HEK293T (cell line): ENCODE measurements at places on chromosomes 6 and 20.

DNA sequence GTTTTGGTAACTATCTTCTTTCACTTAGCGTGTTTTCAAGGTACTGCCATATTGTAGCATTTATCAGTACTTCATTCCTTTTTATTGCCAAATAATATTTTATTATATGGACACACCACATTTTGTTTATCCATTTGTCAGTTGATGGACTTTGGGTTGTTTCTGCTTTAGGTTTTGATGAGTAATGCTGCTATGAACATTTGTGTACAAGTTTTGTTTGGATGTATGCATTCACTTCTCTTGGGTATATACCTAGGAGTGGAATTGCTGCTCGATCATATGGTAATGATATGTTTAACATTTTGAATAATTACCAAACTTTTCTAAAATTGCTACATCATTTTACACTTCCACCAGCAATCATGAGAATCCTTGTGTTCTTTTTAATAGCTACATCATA, 6.4 kb upstream of the SLC22A7 start:
- no peak for DNase-seq

GRCh38 chr6:125363824-125364165, 62.0 kb upstream of the HDDC2 start:
- DNase-seq, result no peak

DNA sequence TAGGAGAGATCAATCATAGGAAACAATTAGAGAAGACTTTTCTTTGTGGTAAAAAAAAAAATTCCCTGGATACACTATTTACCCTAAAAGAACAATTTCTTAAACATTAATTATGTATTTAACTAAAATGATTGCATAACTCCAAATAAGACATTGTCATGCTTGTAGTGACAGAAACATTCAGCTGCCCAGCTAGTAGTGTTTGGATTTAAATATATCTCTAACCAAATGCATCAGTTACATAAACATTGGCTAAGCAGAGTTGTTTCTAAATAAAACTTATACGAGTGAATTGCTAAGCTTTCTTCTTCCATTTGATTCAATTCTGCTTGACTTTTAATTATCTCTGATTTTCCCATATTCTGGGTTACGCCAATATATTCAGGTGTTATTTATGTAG, 23.7 kb downstream of the MLIP start:
- no peak for DNase-seq

DNA sequence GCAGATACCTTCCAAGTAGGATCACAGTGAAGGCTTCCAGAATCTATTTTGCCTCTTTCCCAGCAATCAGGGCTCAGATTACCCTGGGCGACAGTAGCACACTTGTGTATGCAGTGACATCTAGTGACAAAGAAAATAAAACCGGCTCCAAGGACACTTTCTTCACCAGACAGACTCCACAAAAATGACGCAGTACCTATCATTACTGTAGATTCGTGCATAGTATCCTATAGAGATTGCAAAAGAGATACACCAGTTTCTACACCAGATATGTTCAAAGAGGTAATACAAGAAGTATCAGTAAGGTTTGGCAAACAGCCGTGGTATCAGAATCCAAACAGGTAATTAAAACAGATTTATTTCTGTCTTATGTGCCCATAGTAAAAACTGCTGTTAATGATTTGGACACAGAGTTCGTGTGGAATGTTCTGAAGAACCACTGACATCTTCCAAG, 600.4 kb upstream of the JAG1 start:
- DNase-seq, result peak; percentile 60

DNA sequence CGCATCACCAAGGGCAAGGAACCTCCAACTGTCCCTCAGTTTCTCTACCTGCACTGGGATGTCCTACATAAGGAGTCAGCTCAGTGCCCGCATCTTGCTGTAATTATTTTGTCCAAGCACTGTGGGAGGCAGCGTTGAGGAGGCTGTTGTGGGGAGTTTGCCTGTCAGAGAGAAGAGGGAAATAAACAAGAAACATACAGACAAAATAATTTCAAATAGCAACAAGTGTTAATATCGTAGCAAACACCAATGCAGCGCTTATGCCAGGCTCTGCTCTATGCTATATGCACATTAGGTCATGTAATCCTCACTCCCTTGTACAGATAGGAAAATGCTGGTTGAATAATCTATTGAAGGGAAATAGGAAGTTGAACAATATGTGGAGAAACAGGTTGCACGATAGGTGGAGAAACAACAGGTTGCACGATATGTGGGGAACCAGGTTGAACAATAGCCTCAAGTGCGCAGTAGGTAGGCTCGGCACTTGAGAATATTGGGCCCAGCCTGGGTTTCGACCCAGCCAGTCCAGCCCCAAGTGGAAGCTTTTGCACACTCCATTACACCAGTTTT, 91.2 kb upstream of the SIRPA start:
- no peak for DNase-seq

DNA sequence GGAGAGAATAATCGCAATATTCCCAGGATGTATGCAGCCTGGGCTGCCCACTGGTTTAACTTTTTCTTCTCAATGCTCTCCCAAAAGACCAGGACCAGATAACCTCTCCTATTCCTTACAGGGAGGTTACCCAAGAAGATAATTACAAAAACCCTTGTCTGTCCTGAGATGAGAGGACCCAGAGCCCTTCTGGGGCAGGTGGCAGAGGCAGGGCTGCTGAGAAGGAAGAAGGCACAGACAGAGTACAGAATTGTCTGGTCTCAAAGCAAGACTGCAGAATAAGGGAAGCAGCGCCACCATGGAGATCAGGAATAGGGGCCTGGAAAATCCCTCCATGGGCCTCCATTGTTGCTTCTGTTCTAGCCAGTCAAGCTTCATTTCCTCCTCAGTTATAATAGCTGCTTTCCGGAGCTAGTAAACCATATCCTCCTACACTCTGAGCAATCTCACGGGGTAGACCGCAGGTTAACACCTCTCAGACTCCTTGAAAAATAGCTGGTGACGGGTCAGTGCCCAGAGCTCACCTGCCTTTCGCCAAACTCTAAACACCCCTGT, 463 bp upstream of the HLA-DMB start:
- no peak for DNase-seq

- no peak for DNase-seq
Observed at GRCh38 chr6:16698162-16698533, 63.1 kb downstream of the ATXN1 start.

GRCh38 chr6:18186540-18187250, 31.5 kb downstream of the KDM1B start:
- no peak for DNase-seq

- no peak for DNase-seq
Observed at GRCh38 chr6:73388433-73388799, 6.2 kb upstream of the DDX43 start.

GRCh38 chr20:7859356-7859802, 80.9 kb downstream of the HAO1 start:
- peak; percentile 21 for DNase-seq

DNA sequence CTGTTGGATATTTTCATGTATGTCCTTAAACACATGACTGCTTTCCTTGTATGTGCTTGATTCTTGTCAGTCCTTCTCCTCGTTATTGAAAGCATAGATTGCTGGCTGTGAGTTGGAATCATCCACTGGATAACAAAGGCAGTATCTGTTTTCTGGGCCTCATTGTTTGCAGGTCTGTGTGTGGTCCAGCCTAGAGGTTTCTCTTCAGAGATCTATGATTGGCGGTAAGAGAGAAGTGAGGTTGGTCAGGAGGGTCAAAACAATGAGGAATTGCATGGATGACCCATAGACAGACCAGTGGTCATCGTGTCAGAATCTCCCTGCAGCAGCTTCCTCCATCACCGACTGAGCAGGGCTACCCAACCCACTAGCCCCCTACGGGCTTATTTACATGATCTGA, 915.0 kb downstream of the KIF16B start:
- DNase-seq, result no peak

GRCh38 chr6:112362027-112362795, 15.1 kb downstream of the RFPL4B start:
- no peak for DNase-seq

DNA sequence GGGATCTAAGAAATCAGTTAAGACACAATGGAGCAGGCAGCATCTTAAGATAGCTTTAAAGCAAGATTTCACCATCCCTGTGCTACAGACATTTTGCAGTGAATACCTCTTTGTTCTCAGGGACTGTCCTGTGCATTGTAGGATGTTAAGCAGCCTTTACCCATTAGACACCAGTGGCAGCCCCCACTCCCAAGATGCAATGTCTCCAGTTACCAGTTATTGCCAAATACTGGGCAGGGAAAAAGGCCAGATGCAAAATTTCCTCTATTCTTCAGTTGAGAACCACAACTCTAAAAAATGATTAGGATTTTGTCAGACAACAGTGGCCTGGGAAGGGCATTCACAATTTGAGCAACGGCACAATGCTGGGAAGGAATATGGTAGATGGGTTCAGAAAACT, 6.1 kb downstream of the FBXO5 start:
- no peak for DNase-seq

DNA sequence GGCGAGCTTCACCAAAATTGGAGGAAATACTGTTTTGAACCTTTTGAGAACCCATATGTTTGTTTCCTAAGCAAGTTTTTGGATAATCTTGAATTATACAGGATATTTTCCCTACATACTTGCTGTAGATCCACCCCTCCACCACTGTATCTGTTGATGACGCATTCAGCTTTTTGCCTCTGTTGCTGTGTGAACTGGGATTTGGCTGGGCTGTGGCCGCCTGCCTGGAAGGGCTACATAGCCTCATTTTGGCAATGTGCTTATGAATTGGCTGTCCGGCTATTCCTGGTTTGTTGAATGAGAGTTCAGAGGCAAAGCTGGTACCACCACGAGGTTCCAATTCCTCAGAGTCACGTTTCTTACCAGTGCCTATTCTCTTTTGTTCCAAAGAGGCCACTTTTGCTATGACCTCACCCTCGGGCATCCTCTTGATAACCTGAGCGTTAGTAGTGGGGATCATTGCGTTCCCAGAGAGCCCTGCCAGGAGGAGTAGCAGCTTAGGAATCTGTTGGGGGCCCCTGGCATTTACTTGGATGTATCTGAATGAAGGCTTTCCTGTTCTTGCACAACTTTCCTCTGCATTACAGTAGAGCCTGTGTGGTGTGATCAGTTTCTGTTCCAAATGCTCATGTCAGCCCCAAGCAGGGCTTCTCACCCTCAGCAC, 6.4 kb downstream of the FAM83D start:
- DNase-seq, result no peak

DNA sequence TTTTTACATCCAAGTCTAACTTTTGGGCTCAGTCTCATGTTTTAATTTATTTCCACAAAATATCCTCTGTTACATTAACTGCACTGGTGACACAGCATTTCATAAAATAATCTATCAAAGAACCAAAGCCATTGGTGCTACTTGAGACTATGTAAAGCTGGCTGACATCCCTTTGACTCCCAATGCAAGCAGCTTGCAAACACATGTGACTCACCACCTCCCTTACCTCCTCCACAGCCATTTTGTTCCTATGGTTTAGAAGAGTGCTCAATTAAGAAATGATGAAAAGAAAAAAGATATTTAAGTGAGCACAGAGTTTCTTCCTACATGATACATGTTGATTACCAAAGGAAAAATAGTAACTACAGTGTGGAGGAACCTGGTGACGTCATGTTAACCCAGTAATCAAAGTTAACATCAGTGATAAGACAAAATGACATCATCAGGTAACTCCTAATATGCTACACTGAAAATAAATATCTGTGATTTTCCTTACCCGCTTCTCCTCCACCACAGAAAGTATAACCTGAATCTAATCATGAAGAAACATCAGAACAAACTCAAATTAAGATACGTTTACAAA, 53.3 kb upstream of the LGSN start:
- no peak for DNase-seq
